ENCODE measurements at places on chromosomes 6 and 20.

GRCh38 chr20:40287683-40288082 is 401.4 kb downstream of the MAFB start:
- no peak for DNase-seq

GRCh38 chr20:25196786-25197120 is 1.2 kb downstream of the ENTPD6 start:
- no peak for DNase-seq

DNA sequence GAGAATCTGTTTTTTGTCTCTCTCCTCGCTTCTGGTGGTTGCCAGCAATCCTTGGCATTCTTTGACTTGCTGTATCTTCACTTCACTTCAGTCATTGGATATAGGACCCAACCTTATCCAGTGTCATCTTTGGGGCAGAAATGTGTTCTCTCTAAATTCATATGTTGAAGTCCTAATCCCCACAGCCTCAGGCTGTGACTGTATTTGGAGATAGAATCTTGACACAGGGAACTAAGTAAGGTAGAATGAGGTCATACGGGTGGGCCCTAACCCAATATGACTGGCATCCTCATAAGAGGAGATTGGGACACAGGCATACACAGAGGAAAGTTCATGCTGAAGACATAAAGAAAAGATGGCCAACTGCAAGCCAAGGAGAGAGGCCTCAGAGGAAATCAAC is 51.9 kb upstream of the TPD52L1 start:
- DNase-seq = no peak

DNA sequence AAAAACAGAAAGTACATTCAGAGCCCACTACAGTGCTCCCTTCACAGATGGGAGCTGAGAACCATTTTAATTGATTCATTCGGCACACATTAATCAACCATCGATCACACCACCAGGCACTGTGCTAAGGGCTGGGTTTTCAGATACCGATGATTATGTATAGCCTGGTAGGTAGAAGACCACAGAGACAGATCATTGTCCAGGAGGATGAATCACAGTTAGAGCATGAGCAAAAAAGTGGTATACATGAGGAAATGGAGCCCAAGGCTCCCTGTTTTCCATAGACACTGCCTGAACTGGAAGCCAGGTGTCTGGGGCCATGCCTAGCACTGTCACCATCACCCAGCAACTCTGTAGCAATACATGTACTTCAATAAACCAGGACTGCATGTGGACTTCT is 9.0 kb upstream of the PRDM1 start:
- no peak for DNase-seq

- DNase-seq = no peak
Measured at GRCh38 chr20:10769700-10770099, 95.9 kb upstream of the JAG1 start.

DNA sequence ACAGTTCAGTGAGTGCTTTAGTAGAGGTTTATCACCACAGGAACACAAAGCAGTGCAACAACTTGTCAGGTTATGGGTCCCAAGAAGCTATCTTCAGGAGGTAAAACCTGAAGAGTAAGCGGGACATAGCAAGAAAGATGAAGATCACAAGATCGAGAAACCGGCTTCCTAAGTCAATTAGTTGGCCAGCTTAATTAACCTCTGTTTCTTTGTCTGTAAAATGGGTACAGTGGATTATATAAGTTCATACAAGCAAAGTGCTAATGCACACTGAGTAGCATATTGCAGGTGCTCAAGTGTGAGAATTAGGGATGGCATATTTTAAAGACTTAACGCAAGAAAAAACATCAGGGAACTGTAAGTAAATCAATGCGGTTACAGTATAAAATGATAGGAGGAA is 12.5 kb downstream of the FBXO30 start:
- DNase-seq = no peak

DNA sequence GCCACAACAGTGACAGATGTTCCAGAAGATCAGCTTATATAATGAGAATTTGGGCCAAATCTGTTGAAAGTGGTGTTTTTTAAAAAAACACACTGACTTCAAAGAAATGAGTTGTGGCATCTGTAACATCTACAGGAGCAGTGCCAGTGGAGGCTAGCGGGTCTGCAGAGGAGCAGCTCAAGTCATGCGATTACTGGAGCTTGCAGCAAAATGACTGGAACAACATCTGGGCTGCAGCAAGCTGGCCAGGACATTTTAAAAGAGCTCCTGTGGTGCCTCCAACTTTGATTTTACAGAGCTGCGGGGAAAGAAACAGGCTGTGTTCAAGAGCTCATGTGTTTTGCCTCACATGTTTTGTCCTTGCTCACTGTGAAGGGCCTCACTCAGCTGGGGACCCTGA is 57.2 kb downstream of the TBX18 start:
- DNase-seq = no peak

DNA sequence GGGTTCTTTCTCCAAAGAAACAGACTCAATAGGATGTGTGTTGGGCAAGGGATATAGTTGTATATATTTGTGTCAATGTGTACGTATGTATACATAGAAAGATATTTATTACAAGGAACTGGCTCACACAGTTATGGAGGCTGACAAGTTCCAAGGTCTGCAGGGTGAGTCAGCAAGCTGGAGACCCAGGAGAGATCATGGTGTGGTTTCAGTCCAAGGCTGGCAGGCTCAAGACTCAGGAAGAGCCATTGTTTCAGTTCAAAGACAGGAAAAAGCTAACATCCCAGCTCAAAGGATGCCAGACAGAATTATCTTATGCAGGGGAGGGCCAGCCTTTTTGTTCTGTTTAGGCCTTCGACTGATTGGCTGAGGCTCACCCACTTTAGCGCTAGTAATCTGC is 89.9 kb upstream of the RALGAPA2 start:
- no peak for DNase-seq

GRCh38 chr20:36835025-36835424 is 40.9 kb upstream of the TLDC2 start:
- no peak for DNase-seq

DNA sequence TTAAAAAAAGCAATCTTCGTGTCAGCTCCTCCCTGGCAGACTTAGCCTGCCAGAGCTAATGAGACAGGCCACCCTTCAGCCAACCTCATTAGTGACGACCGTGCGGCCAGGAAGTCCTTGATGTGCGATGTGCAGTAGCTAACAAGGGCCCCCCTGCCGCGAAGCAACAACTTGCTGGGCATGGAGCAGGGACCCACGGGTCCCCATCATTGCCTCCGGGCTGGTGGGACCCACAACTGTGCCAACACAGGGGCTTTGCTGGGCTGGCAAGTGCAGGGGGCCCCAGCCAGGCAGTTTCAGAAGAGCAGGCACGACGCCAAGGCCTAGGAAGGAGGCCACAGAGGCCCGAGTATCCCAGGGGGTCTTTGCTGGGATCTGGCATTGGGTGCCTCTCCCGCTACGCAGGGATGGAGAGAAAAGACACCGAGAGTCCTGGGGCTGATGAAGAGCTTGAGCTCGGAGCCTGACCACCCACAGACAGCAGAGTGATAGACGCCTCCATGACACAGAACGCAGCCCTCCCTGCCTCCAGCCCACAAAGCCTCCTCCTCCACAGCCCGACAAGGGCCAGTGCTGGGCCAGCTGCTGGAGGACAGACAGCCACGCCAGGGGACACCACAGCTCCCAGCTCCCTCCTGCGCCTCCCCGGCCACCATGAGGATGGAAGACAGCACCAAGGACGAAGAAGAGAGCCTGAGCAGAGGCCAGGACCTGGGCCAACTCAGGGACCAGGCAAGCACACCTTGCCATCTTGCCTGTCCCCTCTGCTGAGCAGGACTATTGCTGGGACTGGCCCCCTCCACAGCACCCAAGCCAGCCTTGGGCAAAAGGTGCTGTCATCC is 96.6 kb downstream of the YTHDF1 start:
- no peak for DNase-seq

GRCh38 chr20:13212750-13213149 is 8.3 kb upstream of the ISM1 start:
- DNase-seq = no peak
